ENCODE measurements at places on chromosomes 4 and X.

DNA sequence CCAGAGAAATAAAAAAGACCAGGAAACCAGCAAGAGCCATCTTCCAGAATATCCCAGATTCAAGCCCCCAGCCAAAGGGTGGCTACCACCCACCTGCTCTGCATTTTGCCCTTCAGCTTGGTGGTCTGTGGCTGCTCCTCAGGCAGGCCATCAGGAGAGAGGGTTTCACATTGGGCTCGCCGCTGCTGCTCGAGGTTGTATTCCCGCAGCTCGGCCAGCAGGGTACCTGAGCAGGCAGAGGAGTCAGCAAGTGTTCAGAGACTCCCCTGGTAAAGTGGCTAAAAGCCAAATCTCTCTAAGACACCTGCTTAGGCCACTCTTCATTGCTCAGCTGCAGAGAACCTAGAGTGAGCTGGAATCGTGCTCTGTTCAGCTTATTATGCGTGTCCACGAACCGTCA, 110.8 kb upstream of the HSD17B10 start:
- H3K4me1 ChIP-seq, result no peaks in the 10 kb centered on the region
- no peaks in the 10 kb centered on the region for H3K27me3 ChIP-seq
- no peak overlapping the region for H3K27ac ChIP-seq
- peaks cover 15% of the 10 kb centered on the region for H3K36me3 ChIP-seq
- no peak for DNase-seq
- no peak overlapping the region for H3K4me3 ChIP-seq

GRCh38 chrX:104370089-104370488, 115.4 kb upstream of the ESX1 start:
- peaks cover 4% of the 10 kb centered on the region for H3K27me3 ChIP-seq
- H3K36me3 ChIP-seq, result no peaks in the 10 kb centered on the region
- no peak overlapping the region for H3K4me3 ChIP-seq
- H3K4me1 ChIP-seq, result no peaks in the 10 kb centered on the region
- no peak for DNase-seq

DNA sequence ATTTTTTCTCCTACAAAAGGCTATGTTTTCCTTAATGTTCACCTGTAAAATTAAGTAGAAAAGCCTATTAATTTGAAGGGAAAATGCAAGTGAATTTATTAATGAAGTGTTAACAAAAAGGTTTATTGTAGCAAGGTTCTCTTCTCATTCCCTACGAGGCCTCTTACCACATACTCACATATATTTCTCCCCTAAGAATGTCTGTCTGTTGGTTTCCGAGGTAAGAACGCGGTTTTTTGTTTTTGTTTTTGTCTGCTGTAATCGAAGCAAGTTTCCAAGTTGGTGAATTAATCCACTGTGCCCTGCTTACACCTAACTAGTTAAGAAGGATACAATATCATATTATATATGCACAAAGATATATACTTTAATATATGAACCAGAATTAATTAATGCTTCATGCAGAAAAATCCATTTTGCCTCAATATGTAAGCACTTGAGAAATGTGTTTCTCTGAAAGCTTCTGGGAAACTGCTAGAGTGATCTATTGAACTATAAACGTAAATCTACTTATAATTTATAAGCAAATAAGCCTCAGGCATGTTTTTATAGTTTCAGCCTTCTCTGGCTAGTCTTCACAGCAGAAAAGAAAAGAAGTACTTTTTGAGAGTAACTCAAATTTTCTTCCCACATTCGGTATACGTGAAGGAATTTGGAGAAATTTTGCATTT, 120.8 kb downstream of the EGF start:
- no peaks in the 10 kb centered on the region for H3K4me1 ChIP-seq
- no peaks in the 10 kb centered on the region for H3K36me3 ChIP-seq
- no peak overlapping the region for H3K27ac ChIP-seq
- no peak overlapping the region for H3K4me3 ChIP-seq

DNA sequence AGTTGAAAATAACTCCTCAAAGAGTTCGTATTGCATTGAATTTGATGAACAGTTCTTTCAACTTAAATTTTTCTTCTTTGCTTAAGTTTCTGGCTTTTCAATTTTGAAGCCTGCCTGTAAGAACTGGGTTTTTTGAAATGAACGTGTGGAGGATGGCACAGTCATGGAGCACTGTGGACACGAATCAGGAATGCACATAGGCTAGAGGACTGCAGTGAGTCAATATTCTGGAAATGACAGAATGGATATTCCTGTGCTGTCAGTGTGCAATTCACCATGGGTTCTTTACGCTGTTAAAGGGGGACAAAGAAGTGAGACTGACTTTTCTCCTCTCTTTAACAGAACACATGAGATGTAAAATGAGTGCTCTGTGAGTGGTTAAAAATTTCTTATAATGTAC, 368.0 kb upstream of the AGA start:
- no peaks in the 10 kb centered on the region for H3K4me1 ChIP-seq
- no peaks in the 10 kb centered on the region for H3K27me3 ChIP-seq
- no peak overlapping the region for H3K4me3 ChIP-seq
- DNase-seq, result no peak

DNA sequence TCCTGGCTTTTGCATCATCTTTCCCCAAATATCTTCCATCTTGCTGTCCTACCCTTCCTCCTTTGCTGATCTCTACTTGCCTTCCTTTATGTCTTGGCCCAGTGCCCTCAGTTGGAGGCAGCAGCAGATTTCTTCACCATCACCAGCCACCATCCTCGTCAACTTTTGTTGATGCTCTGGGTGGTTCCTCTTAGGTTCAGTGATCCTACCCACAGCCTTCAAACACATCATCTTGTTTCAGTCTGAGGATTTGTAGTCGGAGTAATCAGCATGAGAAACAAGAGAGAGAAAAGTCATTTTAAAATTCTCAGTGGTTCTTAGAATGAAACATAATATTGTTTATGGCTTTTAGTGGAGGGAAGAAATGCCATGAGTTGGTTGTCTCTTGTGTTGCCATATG, 65.8 kb downstream of the FTHL17 start:
- no peak overlapping the region for H3K4me3 ChIP-seq
- no peaks in the 10 kb centered on the region for H3K27me3 ChIP-seq
- H3K36me3 ChIP-seq, result no peaks in the 10 kb centered on the region

DNA sequence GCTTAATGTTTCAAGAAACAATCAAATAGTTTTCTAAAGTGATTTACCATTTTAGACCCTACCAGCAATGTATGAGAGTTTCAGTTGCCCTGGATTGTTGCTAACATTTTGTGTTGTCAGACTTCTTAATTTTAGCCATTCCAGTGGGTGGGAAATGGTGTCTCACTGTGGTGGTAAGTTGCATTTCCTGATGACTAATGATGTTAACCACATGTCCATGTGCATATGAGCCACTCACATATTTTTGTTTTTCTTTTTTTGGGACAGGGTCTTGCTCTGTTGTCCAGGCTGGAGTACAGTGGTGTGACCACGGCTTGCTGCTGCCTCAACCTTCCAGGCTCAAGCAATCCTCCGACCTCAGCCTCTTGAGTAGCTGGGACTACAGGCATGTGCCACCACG, 48.3 kb downstream of the MED28 start:
- no peaks in the 10 kb centered on the region for H3K36me3 ChIP-seq
- H3K4me1 ChIP-seq, result no peaks in the 10 kb centered on the region
- no peaks in the 10 kb centered on the region for H3K27me3 ChIP-seq
- H3K4me3 ChIP-seq, result no peak overlapping the region

DNA sequence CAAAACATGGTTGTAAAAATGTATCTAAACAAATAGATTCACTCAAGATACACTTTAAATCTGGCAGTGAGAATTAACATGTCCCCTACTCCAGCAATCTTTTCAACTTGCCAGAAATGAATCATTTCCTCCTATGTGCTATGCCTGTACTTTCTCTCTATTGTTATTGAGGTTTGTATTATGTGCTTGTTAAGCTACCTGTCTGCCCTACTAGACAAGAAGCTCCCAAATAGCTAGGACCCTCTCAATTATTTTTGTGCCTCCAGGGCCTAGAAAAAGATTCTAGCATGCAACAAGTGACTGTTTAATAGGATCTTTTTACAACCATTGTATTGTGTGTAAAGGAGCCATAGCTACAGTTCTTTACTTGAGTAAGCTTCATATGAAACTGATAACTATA, 3.5 kb upstream of the SAP30 start:
- H3K4me1 ChIP-seq, result peaks cover 4% of the 10 kb centered on the region
- peak overlapping the region; percentile 47 for H3K4me3 ChIP-seq
- H3K27ac ChIP-seq, result no peak overlapping the region
- DNase-seq, result no peak

All from type B pancreatic cell (in vitro differentiated cells).